H9 (cell line): ENCODE measurements at places on chromosomes 12 and 14. TPM values are rescaled to one million over a fixed set of nuclear protein-coding genes. Genes with fewer than 3 reads are reported as not detected.

DNA sequence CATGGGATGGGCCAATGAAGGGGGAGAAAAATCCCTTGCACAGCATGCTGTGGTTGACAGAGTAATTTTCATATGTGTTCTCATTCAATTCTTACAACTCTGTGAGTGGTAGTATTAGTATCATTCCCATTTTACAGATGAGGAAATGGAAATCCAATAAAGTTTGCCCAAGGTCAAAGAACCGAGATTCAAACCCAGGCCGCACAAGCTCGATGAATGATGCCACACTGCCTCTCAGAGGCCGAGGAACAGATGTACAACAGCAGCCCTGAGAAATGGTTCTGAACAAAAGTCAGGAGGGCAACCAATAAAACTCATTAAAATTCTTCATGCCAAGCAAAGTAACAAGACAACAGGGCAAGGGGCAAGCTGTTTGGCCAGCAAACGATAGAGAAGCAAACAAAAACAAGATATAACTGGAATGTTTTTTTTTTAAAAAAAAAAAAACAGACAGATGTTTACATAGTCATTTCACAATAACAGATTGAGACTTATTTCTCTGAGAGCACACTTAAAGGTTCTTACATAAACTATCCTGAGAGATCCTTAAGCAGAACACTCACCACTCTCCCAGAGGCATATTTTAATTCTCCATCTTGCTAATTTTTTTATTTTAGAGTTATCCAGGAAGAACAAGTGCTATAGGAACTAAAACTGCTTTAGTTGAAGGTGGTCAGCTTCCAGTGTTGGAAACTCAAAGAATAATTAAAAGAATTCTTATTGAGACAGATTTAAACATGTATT, 85.8 kb downstream of the EXOC5 start:
- H3K4me1 ChIP-seq = no peaks in the 10 kb centered on the region
- no peak overlapping the region for H3K27ac ChIP-seq
- H3K27me3 ChIP-seq = no peaks in the 10 kb centered on the region
- no peak overlapping the region for H3K4me3 ChIP-seq

GRCh38 chr12:70353780-70354660, 12.1 kb upstream of the KCNMB4 start:
- DNase-seq = no peak
- no peak overlapping the region for H3K4me3 ChIP-seq
- H3K36me3 ChIP-seq = peaks cover 5% of the 10 kb centered on the region
- no peaks in the 10 kb centered on the region for H3K27me3 ChIP-seq
- H3K27ac ChIP-seq = no peak overlapping the region
- no peaks in the 10 kb centered on the region for H3K4me1 ChIP-seq

- H3K36me3 ChIP-seq = no peaks in the 10 kb centered on the region; the same call in 2 of the 3 replicates
- DNase-seq = no peak
- no peaks in the 10 kb centered on the region for H3K27me3 ChIP-seq
Observed at GRCh38 chr14:79730953-79731352, 480.4 kb downstream of the DIO2 start.

- H3K27ac ChIP-seq = no peak overlapping the region
- no peaks in the 10 kb centered on the region for H3K27me3 ChIP-seq
- peaks cover 4% of the 10 kb centered on the region; the same call in 2 of the 3 replicates for H3K36me3 ChIP-seq
Observed at GRCh38 chr12:63305901-63306875, 155.2 kb upstream of the AVPR1A start.

DNA sequence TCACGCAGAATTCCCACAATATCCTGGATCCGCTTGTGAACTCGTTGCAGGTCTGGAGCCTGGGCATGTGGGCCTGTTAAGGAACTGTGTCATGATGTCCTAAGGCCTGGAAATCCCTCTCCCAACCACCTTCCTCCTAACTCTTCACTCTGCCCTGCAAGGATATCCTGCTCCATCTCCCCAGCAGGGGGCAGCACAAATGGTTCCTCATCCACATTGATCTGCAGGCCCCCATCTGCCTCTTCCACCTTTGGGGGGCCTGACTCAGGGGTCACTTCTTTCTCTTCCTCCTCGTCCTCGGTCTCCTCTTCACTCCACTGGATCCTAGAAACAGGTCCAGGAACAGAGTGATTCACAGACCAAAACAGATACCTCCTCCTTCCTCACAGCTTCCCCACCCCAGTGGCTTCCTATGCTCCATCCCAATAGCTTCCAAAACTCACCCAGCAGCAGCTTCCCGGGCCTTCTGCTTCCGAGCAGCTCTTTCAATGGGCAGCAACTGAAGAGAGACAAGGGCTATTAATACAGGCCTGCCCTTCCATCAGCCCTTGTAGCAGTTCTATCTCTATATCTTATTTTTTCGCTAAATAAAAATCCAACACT, 4.5 kb downstream of the NOP2 start:
- H3K4me1 ChIP-seq = peaks cover 2% of the 10 kb centered on the region; the same call in 1 of the 2 replicates
- H3K4me3 ChIP-seq = no peak overlapping the region; the same call in 2 of the 3 replicates
- no peak overlapping the region for H3K27ac ChIP-seq
- DNase-seq = peak; percentile 77

GRCh38 chr14:77128414-77128891, 13.1 kb downstream of the ZDHHC22 start:
- no peaks in the 10 kb centered on the region for H3K27me3 ChIP-seq
- peak; percentile 15 for DNase-seq
- peaks cover 8% of the 10 kb centered on the region; the same call in 1 of the 2 replicates for H3K4me1 ChIP-seq

DNA sequence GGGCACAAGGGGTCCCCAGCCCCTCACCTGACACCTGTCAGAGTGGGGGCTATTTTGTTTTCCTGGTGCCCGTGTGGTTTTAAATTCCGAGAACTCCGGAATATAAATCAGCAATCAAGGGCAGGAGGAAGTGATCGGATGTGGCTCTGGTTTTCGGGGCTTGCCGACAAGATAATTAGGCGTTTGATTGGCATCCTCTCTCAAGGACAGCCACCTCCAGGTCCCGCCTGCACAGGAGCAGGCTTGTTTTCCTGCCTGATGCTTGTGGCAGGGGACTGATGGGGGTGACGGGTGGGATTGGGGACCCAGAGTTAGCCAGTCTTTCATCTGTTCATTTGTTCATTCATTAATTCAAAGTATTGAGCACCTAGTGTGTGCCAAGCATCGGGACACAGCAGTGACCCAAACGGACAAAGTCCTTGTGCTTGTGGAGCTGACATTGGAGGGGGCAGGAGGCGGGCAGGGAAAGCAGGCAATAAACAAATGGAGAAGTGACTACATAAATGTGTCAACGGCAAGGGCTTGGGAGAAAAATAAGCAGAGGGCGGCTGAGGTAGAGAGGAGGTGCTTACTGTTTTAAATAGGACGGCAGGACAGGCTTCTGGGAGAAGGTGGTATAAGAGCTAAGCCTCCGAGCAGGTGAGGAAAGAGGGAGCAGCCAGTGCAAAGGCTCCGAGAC, 166.5 kb downstream of the PHETA1 start:
- H3K27ac ChIP-seq = no peak overlapping the region
- no peak for DNase-seq
- H3K27me3 ChIP-seq = no peaks in the 10 kb centered on the region
- H3K4me3 ChIP-seq = no peak overlapping the region
- no peaks in the 10 kb centered on the region for H3K4me1 ChIP-seq

- H3K27ac ChIP-seq = no peak overlapping the region
- no peak for DNase-seq
- peaks cover 26% of the 10 kb centered on the region for H3K27me3 ChIP-seq
- peaks cover 6% of the 10 kb centered on the region; the same call in 1 of the 2 replicates for H3K36me3 ChIP-seq
- H3K4me1 ChIP-seq = no peaks in the 10 kb centered on the region
Observed at GRCh38 chr14:50832935-50833630, 2.1 kb upstream of the NIN start.

DNA sequence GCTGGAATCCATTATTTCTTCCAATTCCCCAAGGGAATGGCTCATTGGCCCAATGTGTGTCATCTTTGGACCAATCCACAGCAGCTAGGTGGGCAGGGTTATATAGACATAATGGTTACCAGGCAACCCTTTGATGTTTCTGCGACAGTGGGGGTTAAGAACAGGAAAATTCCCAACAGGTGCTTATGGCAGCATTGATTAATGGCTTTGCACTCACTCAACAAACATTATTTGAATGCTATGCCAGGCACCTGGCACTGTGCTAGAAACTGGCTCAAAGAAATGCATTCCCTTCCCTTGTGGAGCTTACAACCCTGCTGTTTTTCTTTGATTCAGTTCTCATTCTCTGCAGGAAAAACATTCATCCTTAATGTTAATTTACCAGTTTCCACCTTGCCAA, 1221.0 kb downstream of the AACS start:
- no peak overlapping the region for H3K27ac ChIP-seq
- H3K4me3 ChIP-seq = no peak overlapping the region
- H3K27me3 ChIP-seq = no peaks in the 10 kb centered on the region
- DNase-seq = no peak
- H3K36me3 ChIP-seq = peaks cover 5% of the 10 kb centered on the region
- H3K4me1 ChIP-seq = no peaks in the 10 kb centered on the region

DNA sequence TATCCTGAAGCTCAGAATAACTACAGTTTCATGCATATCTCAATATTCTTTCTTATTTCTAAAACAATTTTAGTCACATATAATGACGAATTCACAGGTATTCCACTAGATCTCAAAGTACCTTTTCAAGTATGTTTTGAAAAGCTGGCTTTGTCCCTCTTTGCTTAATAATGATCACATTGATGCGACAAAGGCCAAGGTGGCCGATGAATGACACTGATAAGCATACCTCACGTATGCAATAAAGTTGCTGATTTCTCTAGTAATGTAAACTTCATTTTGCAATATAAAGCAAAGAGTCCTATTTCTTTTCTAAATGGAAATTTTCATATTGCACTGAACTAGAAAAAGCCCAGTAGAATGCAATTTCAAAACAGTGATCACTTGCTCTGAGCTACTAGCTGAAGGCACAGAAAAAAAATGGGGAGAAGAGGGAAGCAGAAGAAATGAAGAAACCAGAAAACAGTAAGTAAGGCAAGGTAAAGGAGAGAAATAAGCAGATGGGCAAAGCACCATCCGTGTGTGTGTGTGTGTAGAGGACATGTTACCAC, 29.3 kb downstream of the FGD6 start:
- no peak overlapping the region for H3K27ac ChIP-seq
- H3K4me1 ChIP-seq = peaks cover 2% of the 10 kb centered on the region; the same call in 1 of the 2 replicates
- peaks cover 2% of the 10 kb centered on the region; the same call in 1 of the 3 replicates for H3K36me3 ChIP-seq
- no peak overlapping the region for H3K4me3 ChIP-seq

The INHBC gene
- not detected in 2 replicates for total RNA-seq

The PRR4 gene
- 1.9 and 4.3 TPM in 2 replicates for total RNA-seq

The GPR132 gene
- 0.20 and 0.24 TPM in 2 replicates for total RNA-seq

The GYS2 gene
- not detected in 2 replicates for total RNA-seq

The EAPP gene
- 34.8 and 35.0 TPM in 2 replicates for total RNA-seq

The TSPAN19 gene
- total RNA-seq = not detected in 2 replicates

The LRRC23 gene
- total RNA-seq = 2.1 and 2.6 TPM in 2 replicates

The MYH6 gene
- 0.07 and 0.13 TPM in 2 replicates for total RNA-seq
